ENCODE measurements at places on chromosomes 11 and 22.

DNA sequence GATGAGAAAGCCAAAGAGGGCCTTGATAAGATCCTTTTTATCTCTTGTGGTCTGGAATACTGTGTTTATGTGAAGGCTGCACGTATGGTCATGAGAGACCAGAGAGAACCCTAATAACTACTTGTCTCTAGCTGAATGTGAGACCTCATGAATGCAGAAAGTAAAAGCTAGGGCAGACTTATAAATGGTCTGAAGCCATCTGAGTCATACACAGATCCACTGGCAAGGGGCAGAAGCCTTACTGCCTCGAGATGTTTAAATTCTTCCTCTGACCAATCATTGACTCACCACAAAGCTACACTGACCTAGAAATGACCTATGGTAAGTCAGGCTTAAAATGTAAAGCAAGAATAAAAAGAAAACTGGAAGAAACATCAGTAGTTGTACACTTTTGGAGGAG is 22.7 kb upstream of the OR4B1 start:
- DNase-seq: no peak

- no peak for DNase-seq
Measured at GRCh38 chr11:88318017-88318416, 19.5 kb downstream of the CTSC start.

GRCh38 chr11:97454988-97455387 is 1065.2 kb downstream of the JRKL start:
- no peak for DNase-seq

- no peak for DNase-seq
Measured at GRCh38 chr11:69842746-69843528, 23.7 kb upstream of the FGF3 start.

DNA sequence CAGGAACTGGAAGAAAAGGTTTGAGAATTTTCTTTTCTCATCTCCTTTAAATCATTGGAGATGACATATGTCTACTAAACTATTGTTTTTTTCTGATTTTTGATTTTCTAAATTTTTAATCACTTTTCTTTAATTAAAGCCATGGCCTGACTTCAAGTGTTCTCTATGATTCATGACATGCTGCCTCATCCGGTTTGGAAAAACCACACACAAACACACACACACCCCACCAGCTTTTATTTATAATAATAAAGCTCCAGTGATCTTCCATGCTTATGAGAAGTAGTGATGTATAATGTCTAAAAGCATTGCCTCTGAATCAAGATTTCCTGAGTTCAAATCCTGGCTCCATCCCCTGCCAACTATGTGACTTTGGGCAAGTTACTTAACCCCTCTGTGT is 179.2 kb downstream of the SPON1 start:
- no peak for DNase-seq

GRCh38 chr11:125123947-125124617 is 12.7 kb upstream of the TMEM218 start:
- DNase-seq: peak; percentile 66

- no peak for DNase-seq
Measured at GRCh38 chr11:71212871-71213559, 39.4 kb downstream of the SHANK2 start.

GRCh38 chr11:12253843-12254281 is 123.5 kb upstream of the PARVA start:
- DNase-seq: no peak

DNA sequence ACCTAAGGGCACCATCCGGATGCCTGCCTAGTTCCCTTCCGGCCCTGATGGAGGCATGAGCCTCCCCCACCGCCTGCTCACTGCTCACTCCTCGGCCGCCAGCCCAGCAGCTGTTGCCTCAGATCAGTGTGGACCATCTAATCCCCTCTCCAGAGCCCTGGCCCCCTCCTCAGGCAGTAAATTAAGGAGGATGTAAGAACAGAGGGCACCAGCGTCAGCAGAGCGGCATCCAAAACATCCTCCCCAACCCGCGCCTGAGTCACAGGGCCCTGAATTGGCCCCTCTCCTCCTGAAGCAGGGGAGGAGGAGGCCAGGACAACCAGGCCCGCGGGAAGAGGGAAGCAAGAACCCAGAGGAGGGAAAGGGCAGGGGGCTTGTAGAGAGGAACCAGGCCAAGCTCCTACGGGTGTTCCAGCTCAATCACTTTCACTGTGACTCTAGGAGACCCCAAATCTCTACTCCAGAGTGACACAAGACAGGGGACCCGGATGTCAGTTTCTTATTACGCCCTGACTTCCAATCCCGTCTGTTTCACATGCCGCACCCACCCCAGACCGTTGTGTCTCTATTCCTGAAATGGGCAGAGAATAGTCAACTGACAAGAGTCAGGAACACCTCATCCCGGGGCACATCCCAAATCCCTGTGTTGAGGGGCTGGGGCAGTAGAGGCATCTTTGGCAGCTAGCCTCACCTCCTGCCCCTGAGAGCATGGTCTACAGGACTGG is 31.3 kb upstream of the MYOD1 start:
- DNase-seq: no peak

DNA sequence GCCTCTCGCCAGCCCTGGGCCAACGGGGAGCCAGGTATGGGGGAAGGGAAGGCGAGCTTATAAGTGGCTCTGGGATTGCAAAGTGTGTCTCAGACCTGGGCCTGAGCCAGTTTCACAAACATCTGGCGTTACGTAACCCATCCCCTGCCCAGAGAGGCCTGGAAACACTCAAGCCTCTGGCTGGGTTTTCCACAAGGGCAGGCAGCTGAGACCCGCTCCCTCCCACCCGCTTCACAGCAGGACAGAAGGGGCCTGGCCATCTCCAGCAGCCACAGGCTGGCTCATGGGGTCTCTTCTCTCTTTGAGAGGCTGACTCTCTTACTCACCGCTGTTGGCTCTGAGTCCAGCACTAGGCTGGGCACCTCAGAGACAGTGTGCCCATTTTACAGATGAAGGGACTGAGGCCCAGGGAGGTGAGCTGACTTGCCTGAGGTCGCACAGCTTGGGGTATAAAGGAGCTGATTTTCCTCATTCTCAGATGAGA is 44.5 kb downstream of the TRIOBP start:
- DNase-seq: peak; percentile 83

GRCh38 chr11:107710301-107710700 is 1.6 kb downstream of the SLN start:
- no peak for DNase-seq

- no peak for DNase-seq
Measured at GRCh38 chr11:43582863-43583462, 97.6 kb upstream of the HSD17B12 start.

GRCh38 chr11:60303661-60304060 is 23.2 kb downstream of the MS4A4A start:
- no peak for DNase-seq

- DNase-seq: no peak
Measured at GRCh38 chr11:6559369-6559768, 44.0 kb downstream of the RRP8 start.

- DNase-seq: no peak
Measured at GRCh38 chr22:49240016-49240380, 587.7 kb downstream of the BRD1 start.

- DNase-seq: no peak
Measured at GRCh38 chr11:32432565-32432964, 2.8 kb downstream of the WT1 start.

GRCh38 chr11:104609311-104610085 is 288.8 kb downstream of the CASP12 start:
- no peak for DNase-seq

- DNase-seq: no peak
Measured at GRCh38 chr22:30392661-30393321, 4.0 kb upstream of the SEC14L2 start.

DNA sequence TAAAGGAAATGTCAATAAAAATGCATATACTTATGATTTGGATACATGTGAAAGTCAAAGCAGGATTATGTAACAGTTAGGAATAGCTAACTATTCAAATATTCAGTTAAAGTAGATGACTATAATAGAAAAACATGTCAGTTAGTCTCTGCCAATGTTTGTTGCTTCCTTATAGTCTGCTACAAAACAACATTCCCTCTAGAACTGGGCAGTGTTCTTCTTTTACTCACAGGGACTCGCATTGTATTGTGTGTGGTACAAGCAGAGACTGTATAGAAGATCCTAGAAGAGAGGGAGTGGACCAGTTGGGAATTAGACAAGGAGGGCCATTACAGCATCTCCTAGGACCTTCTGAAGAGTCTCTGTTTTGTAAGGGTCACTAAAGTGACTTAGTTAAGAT is 10.6 kb downstream of the ACAT1 start:
- no peak for DNase-seq

GRCh38 chr11:105754260-105754659 is 144.4 kb downstream of the GRIA4 start:
- no peak for DNase-seq

DNA sequence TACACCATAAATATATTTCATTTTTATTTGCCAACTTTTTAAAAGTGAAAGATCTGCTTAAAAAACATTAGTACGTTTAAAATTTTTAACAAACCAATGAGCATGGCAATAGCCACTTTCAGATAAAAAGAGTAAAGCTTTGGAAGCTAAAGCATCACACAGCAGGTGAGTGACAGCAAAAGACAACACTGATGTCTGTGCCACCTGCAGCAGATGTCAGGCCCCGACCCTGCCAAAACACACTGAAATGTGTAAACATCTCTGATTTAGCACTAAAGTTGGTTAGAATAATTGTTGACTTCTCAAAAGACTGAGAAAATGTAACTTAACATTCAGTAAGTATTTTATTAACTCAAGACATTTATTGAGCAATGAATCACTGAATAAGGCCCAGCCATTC is 232.9 kb downstream of the DLG2 start:
- DNase-seq: no peak

DNA sequence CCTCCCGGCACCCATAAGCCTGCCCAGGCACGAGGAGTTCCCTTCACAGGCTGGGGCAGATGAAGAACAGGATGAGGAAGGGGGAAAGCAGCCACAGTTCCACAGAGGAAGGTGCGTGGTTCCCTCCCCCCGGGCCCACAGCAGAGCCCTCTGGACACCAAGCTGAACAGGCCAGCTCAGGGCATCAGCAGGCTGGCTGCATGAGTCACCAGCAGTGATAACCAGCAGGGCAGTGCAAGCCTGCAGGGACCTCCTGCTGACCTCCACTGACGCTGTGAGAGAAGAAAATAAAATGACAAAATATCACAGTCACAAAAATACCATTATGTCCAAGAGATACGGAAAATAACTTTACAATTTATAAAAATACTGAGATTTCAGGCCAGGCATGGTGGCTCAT is 11.5 kb downstream of the RTL6 start:
- no peak for DNase-seq

DNA sequence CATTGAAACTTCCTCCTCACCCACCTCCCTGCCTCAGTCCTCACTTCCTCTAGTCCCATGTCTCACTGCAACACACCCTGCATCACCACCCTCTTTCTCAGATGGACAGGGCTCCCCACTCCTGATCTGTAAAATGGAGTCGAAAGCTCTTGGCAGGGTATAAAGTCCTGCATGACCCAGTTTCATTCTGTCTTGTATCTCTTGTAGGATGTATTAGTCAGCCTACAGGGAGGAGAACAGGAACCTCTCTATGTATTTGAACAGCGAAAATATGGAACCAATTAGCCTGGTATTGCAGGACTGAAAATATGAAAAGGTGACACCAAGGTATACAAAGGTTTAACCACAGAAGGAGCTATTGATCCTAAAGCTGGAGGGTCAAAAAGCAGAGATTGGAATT is 156.9 kb upstream of the SNX19 start:
- no peak for DNase-seq

GRCh38 chr11:27509908-27510307 is 3.3 kb upstream of the LIN7C start:
- no peak for DNase-seq

- peak; percentile 41 for DNase-seq
Measured at GRCh38 chr22:31206896-31207687, 5.0 kb upstream of the LIMK2 start.

DNA sequence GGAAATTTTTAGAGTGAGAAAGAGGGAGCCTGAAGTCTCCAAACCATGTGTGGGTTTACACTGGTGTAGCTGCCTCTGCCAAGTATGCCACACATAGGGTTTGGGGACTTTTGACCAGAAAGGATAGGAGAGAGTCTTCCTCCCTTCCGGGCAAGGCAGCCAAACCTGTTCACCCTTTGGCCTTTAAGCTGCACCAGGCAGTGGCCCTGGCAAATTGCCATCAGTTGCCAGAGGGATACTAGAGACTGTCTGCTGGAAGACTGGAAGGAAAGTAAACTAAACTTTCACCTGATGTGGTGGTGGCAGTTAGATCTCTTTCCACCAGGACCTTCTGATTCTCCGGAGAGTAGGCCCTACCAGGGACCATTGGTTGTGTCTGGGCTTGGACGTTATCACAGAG is 1263.2 kb downstream of the FAM181B start:
- DNase-seq: no peak

DNA sequence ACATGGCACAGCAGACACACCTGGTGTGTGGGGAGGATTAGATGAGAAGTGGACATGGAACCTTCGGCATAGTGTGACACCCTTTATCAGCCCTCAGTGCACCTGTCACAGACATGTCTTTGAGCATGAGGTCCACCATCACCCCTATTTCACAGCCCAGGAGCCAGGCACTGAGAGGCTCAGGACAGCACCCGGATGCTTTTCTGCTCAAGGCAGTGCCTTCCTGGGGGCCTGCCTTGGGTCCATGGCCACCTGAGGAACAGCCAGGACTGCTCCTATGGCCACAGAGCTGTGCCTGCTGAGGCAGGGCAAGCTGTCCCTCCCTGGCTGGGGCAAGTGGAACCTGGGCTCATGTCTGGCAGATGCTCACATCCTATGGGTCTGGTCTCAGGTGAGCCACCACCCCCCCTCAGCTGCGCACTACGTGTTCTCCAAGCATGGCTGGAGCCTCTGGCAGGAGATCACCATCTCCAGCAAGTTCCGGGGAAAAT is 75.8 kb downstream of the MORC2 start:
- DNase-seq: no peak

DNA sequence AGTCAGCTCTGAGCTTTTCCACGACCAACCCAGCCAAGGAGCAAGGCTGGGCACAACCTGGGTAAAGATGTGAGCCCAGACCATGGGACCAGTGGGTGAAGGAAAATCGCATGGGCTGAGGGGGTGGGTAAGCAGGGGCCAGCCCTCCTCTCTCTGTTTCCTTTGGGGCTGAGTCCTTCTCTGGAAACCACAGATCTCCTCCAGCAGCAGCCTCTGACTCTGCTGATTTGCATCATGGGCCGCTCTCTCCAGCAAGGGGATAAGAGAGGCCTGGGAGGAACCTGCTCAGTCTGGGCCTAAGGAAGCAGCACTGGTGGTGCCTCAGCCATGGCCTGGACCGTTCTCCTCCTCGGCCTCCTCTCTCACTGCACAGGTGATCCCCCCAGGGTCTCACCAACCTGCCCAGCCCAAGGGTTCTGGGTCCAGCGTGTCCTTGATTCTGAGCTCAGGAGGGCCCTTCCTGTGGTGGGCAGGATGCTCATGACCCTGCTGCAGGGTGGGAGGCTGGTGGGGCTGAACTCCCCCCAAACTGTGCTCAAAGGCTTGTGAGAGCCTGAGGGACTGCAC is 67.8 kb downstream of the GGTLC2 start:
- no peak for DNase-seq
